Brain (organoid and tissue), 16 donors: ENCODE measurements at places on chromosomes 7 and 10.

- DNase-seq: no peak
These were observed 129.3 kb upstream of the BET1 start for GRCh38 chr7:94133460-94133859.

DNA sequence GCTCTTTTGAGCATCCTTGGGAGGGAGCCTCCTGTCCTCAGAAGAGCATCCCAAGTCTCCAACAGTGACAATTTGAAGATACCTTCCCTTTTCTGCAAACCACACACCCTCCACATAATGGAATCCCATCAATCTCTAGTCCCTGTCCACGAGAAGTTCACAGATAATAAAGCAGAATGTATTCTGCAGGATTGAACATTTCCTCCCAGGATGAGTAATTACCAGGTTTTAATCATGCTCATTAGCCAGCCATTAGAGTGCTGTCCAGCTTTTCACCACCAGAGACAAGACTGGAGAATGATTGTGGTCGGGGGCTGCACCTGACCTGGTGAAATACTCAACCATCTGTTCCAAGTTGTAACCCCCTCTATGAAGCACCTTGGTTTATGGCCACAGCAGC lies 958.6 kb downstream of the KCNMA1 start:
- peak; percentile 12 for DNase-seq

DNA sequence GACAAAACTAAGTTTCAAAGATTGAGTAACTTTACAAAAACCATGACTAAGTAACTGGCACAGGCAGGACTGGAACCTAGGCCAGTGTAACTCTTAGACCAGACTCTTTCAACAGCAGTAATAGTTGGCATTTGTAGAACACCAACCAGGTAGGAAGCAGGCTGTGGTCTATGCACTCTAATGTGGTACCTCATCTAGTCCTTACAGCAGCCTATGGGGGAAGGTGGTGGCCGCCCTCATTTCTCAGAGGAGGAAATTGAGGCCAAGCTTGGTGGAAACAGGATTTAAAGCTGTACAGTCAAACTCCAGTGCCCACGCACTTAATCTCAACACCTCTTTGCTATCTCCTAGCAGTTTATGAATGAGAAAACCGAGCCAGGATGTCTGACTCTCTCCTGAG lies 165.4 kb upstream of the LRGUK start:
- no peak for DNase-seq

GRCh38 chr7:86928308-86928707 lies 131.1 kb downstream of the ELAPOR2 start:
- no peak for DNase-seq
